ENCODE measurements at places on chromosomes 2 and 18. TPM values are rescaled to one million over a fixed set of nuclear protein-coding genes. Genes with fewer than 3 reads are reported as not detected.

DNA sequence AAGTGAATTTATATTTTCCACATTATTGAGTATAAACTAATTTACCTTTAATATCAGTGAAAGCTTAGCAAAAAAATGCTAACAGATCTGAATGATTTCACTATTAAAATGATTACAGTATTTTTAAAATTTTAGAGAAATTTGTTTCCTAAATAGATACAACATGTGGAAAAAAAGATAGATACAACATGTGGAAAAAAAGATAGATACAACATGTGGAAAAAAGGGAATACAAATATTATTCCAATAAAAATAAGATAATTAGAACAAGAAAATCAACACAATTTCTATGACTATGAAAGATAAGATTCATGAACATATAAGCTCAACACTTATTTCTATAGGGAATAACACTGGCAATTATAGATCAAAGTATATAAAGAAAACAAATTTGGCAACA is 865.9 kb upstream of the VRK2 start:
- H3K36me3 ChIP-seq: no peaks in the 10 kb centered on the region
- peaks cover 1% of the 10 kb centered on the region for H3K27me3 ChIP-seq
- DNase-seq: no peak
- H3K27ac ChIP-seq: no peak overlapping the region
- H3K4me1 ChIP-seq: peaks cover 4% of the 10 kb centered on the region

DNA sequence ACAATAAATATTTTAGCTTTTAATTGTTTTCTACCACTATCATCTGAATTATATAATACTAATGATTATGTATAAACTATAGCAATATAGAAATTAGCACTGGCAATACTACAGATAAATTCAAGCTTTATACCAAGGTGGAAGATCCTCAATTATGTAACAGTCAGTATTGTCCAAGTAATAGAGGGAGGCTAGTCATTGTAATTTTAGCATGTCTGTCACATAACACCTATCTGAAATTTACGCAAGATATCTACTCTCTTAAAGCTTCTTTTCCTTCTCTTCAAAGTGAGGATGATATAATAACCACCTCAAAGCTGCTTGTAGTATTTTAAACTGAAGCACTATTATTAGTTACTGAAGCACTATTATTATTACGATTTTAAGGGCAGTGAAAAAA is 12.2 kb downstream of the KCNJ3 start:
- H3K4me3 ChIP-seq: no peak overlapping the region
- DNase-seq: no peak
- no peak overlapping the region for H3K27ac ChIP-seq
- H3K27me3 ChIP-seq: no peaks in the 10 kb centered on the region
- H3K36me3 ChIP-seq: no peaks in the 10 kb centered on the region

GALNT5 gene
- 1.3 TPM for total RNA-seq

- no peaks in the 10 kb centered on the region for H3K27me3 ChIP-seq
- H3K4me3 ChIP-seq: no peak overlapping the region
- H3K36me3 ChIP-seq: no peaks in the 10 kb centered on the region
- no peak overlapping the region for H3K27ac ChIP-seq
These were observed 337.4 kb downstream of the PTPRM start for GRCh38 chr18:7904529-7904928.

GRCh38 chr2:191109888-191110287 is 40.9 kb downstream of the STAT4 start:
- peaks cover 43% of the 10 kb centered on the region for H3K27me3 ChIP-seq
- no peak overlapping the region for H3K27ac ChIP-seq
- peaks cover 10% of the 10 kb centered on the region for H3K4me1 ChIP-seq
- no peak overlapping the region for H3K4me3 ChIP-seq

- no peaks in the 10 kb centered on the region for H3K27me3 ChIP-seq
- H3K4me3 ChIP-seq: no peak overlapping the region
- H3K4me1 ChIP-seq: peaks cover 29% of the 10 kb centered on the region
- no peak overlapping the region for H3K27ac ChIP-seq
- DNase-seq: no peak
These were observed 67.0 kb downstream of the ZNF521 start for GRCh38 chr18:25284861-25285550.

- no peaks in the 10 kb centered on the region for H3K27me3 ChIP-seq
- DNase-seq: no peak
- no peak overlapping the region for H3K27ac ChIP-seq
- H3K36me3 ChIP-seq: no peaks in the 10 kb centered on the region
- H3K4me3 ChIP-seq: no peak overlapping the region
These were observed 128.5 kb upstream of the SH3BP4 start for GRCh38 chr2:234823196-234823876.

DNA sequence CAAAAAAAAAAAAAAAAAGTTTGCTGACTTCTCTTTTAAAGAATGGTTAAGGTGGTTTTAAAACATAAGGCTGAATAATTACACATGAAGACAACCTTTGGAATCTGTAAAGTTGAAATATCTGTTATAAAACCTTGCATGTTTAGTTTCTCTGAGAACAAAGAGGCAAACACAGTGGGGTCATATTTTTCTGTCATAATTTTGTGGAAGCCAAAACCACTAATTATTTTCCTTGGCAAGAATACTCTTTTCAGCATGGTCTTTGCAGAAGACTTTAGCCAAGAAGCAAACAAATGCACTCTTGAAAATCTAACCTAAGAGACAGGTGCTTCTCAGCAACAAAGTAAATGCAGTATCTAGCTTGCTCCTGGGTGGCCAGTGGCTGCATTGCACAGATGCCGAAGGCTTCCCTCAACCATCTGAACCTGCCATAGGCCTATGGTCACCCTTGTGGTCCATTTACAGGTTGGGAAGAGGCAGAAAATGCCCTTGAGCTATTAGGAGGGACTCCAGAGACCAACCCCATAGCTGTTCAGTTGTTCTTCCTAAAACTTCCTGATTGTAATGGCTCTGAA is 44.8 kb downstream of the ZAP70 start:
- no peak for DNase-seq
- no peak overlapping the region for H3K27ac ChIP-seq
- peaks cover 39% of the 10 kb centered on the region for H3K36me3 ChIP-seq
- H3K4me3 ChIP-seq: no peak overlapping the region
- H3K27me3 ChIP-seq: no peaks in the 10 kb centered on the region

GRCh38 chr2:73203055-73203681 is 794 bp downstream of the NOTO start:
- peak overlapping the region; percentile 36 for H3K4me3 ChIP-seq
- DNase-seq: no peak
- H3K4me1 ChIP-seq: peaks cover 2% of the 10 kb centered on the region
- no peaks in the 10 kb centered on the region for H3K36me3 ChIP-seq
- no peak overlapping the region for H3K27ac ChIP-seq
- peaks cover 94% of the 10 kb centered on the region for H3K27me3 ChIP-seq

DNA sequence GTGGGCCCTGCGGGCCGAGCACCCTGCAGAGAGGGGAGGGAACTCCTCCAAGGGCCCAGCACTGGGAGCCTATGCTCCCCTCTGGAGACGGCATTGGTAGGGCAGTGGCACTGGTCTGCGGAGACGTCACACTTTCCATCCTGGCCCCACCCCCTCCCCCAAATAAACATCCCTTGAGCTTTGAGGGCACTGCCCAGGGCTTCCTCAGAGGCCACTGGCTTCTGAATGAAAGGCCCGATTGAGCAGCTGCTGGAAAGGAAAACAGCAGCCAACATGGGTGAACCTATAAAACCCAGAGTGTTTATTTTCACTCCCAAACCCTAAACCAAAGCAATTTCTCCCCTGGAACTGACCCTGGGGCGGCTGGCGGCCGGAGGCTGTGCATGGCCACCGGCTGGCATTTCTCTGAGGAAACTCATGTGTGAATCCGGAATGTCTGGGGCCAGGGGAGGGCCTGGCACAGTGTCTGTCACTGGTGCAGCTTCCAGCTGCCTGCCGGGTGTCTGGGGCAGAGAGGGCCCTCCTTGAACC is 138.9 kb downstream of the DYSF start:
- peaks cover 15% of the 10 kb centered on the region for H3K4me1 ChIP-seq
- H3K36me3 ChIP-seq: no peaks in the 10 kb centered on the region
- H3K4me3 ChIP-seq: no peak overlapping the region

CAPN14 gene
- total RNA-seq: 0.47 TPM

GRCh38 chr18:36568487-36568886 is 260.3 kb downstream of the TPGS2 start:
- H3K4me3 ChIP-seq: no peak overlapping the region
- H3K36me3 ChIP-seq: no peaks in the 10 kb centered on the region
- no peak for DNase-seq
- H3K4me1 ChIP-seq: peaks cover 17% of the 10 kb centered on the region

Measured in mesothelial cell of epicardium (in vitro differentiated cells).